Pancreas (tissue), 10 donors: ENCODE measurements at places on chromosomes 3 and 15. TPM values are rescaled to one million over a fixed set of nuclear protein-coding genes. Genes with fewer than 3 reads are reported as not detected.

Gene DOCK3
- 1.5 TPM for polyA plus RNA-seq

DNA sequence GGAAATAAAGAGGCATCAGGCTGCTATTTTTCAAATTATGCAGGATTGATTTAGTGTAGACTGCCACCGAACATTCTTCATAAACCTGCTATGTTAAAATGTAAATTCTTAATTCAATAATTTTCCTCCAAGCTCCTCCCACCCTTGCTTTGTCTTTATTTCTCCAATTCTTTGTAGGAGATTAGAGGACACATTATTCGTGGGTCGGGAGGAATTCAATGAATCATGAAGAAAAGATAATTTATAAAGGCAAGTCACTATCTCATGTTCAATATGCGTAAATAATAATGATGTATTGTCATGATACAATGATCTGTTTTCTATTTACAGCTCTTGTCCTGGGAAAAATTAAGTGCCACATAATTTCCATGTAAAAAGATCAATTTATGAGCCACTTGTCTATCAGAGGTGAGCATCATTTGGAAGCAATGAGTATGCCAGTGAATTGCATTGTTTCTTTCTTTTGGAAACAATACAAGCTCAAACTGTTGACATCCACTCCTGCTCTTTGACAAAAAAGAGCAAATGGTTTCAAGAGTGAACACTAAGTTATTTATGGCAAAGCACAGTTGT lies 148.0 kb upstream of the MITF start:
- no peak overlapping the region for H3K27ac ChIP-seq
- no peak overlapping the region for H3K4me3 ChIP-seq
- no peaks in the 10 kb centered on the region for H3K27me3 ChIP-seq

DNA sequence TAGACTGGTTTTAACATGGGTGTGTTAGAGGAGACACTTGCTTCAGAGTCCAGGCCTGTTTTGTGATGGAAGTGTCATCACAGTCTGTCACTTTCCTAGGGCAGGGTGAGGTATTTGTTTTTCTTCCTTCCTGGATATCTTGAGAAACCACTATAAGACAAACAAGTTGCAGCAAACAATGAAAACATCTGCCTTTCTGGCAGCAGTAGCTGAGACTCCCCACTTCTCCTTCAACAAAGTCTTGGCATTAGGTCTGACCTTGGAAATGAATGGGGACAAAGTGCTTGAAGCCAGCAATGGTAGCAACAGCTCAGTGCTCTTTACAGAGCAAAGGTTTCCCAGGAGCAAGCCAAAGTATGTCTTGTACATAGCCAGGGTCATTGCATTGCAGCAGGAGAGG lies 64.6 kb downstream of the CD200 start:
- H3K27ac ChIP-seq, result no peak overlapping the region
- H3K27me3 ChIP-seq, result no peaks in the 10 kb centered on the region

DNA sequence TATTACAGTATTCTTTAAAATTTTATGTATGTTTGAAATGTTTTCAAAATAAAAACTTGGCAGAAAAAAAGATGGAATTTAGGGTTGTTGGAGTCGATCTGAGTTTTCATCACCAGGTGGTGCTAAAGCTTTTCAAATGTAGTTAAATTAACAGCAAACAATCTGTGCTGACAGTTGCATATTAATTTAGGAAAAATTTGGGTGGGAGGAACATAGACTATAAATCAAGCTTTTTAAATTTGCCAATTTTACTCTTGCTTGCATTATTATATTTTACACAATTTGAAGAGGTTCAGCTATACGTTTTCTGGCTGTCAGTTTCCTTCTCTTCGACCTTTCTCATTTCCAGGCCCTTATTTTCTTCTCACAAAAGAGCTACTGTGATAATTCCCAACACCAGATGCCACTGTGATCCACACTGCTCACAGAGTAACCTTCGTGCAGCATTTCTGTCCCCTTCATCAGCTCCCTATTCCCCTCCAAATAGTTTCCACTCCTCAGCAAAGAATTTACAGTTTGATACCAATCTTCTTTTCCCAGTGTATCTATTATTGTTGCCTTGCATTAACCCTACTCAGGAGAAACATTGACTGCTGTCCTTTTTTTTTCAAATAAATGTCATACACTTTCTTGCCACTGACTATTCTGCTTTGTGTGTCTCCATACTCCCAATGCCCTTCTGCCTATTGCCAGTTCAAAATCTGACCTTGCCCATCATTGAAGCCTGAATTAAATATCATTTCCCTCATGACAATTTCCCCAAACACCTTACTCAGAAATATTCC lies 53.4 kb upstream of the EIF5A2 start:
- H3K27ac ChIP-seq, result no peak overlapping the region
- H3K4me1 ChIP-seq, result no peaks in the 10 kb centered on the region
- H3K4me3 ChIP-seq, result no peak overlapping the region
- no peaks in the 10 kb centered on the region for H3K27me3 ChIP-seq
- no peak for DNase-seq

GRCh38 chr15:70060993-70061305 lies 36.8 kb downstream of the TLE3 start:
- peaks cover 11% of the 10 kb centered on the region for H3K4me1 ChIP-seq
- no peak for DNase-seq

GRCh38 chr3:197491478-197491877 lies 64.3 kb downstream of the BDH1 start:
- H3K4me3 ChIP-seq, result no peak overlapping the region
- H3K27me3 ChIP-seq, result no peaks in the 10 kb centered on the region
- no peak for DNase-seq
- no peaks in the 10 kb centered on the region for H3K36me3 ChIP-seq
- no peak overlapping the region for H3K27ac ChIP-seq

DNA sequence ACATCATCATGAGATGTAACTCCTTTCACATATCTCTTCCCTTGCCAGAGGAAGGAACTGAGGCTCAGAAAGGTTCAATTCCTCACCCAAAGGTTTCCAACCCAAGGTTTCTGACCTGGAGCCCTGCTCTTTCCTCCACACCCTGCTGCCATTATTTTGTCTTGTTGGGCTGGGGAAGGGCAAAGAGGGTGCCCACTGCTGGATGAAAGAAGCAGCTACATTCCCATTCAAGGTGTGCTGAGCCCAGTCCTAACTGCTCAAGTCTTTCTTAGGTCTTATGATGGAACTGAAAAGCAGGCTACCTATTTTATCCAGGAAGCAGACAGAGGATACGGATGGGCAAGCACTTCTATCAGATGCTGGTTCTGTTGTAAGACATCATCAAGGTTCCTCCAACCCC lies 258.0 kb upstream of the CTDSPL start:
- no peaks in the 10 kb centered on the region for H3K27me3 ChIP-seq
- no peak for DNase-seq
- no peak overlapping the region for H3K4me3 ChIP-seq

- H3K27ac ChIP-seq, result no peak overlapping the region
- H3K27me3 ChIP-seq, result no peaks in the 10 kb centered on the region
- H3K4me3 ChIP-seq, result no peak overlapping the region
These were observed 103.0 kb upstream of the TGFBR2 start for GRCh38 chr3:30503446-30503845.
